AG04450 (cell line): ENCODE measurements at places on chromosomes 5 and 9. TPM values are rescaled to one million over a fixed set of nuclear protein-coding genes. Genes with fewer than 3 reads are reported as not detected.

MLANA gene
- polyA plus RNA-seq = not detected in 2 replicates

ZNF300 gene
- 7.3 and 10.1 TPM in 2 replicates for polyA plus RNA-seq

PHF24 gene
- polyA plus RNA-seq = not detected in 2 replicates

DNA sequence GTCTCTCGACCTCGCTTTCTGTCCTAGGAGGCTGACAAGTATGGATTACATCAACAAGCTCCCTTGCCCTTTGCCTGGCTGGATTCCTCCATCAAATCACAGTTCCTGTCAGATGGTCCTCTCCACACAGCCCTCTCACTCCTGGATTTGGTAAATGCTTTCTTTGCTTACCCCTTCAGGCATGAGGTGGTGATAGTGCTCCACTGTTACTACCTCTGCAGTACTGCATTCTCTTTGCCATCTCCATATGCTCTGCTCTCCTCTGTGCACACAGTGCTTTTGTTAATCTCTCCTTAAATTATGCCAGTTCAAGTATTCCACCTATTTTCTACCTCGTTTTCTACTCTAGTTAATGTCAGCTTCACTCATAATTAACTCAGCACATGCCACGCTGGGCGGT, 279.2 kb downstream of the DMAC1 start:
- DNase-seq = no peak

DNA sequence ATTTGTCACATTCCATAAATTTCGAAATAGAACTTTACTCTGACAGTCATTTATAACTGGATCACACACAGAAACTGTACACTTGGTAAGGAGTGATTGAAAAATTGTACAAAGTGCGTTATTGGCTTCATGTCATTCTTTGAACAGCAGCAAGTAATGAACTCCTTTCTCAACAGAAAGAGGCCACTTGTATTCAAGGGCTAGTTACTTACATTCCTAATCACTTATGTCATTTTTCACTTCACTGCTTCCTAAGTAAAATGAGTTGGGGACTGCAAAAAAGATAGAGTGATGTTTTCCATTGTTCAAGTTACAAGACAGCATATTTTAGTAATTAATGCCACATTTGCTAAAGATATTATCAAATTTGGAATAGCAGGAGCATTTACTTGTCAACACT, 893.2 kb downstream of the DTWD2 start:
- no peak for DNase-seq

DNA sequence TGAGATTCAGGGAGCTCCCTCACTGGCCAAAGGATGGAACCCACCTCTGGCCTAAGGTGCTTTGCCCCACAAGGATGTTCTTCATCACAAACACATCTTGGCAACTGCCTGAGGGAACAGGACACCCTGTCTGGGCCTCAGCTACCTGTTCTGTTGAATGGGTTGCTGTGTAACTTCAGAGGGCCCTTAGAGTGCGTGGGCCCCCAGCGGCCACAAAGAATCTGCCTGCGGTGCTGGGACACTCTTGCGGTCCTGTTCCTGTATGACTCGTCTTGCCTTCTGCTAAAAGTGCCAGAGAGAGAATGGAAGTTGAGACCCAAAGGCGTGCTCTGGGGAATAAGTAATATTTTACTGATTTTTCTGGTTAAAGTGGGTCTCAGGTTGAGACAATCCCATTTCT, 14.1 kb upstream of the RPL26L1 start:
- no peak for DNase-seq
